Activated naive CD8-positive, alpha-beta T cell treated with anti-CD3 and anti-CD28 coated beads for 36 hours (primary cell): ENCODE measurements at places on chromosomes 2 and 18. TPM values are rescaled to one million over a fixed set of nuclear protein-coding genes. Genes with fewer than 3 reads are reported as not detected.

CCDC68 gene
- total RNA-seq: not detected

DNA sequence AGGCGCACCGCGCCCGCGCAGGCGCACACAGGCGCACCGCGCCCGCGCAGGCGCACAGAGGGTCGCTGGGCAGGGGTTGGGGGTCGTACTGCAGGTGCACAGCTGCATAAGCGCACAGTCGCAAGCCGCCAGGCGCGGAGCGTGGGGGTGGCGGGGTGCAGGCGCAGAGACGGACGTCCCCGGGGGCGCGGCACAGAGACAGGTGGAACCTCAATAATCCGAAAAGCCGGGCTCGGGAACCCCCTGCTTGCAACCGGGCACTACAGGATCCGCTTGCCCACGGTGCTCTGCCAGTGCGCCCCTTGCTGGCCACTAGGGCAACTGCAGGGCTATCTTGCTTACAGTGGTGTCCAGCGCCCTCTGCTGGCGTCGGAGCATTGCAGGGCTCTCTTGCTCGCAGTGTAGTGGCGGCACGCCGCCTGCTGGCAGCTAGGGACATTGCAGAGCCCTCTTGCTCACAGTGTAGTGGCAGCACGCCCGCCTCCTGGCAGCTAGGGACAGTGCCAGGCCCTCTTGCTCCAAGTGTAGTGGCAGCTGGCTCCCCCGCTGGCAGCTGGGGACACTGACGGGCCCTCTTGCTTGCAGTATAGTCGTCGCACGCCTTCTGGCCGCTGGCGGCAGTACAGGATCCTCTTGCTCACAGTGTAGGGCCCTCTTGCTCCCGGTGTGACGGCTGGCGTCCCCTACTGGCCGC lies 34.9 kb downstream of the FAM110C start:
- H3K4me3 ChIP-seq: no peak overlapping the region
- H3K4me1 ChIP-seq: no peaks in the 10 kb centered on the region
- DNase-seq: peak; percentile 69
- peaks cover 32% of the 10 kb centered on the region for H3K27me3 ChIP-seq
- no peak overlapping the region for H3K27ac ChIP-seq

GRCh38 chr2:40886655-40887054 lies 434.8 kb upstream of the SLC8A1 start:
- no peak overlapping the region for H3K4me3 ChIP-seq
- no peaks in the 10 kb centered on the region for H3K27me3 ChIP-seq
- no peaks in the 10 kb centered on the region for H3K4me1 ChIP-seq
- no peak overlapping the region for H3K27ac ChIP-seq
- no peak for DNase-seq

GRCh38 chr2:56680971-56681631 lies 497.3 kb downstream of the CCDC85A start:
- no peak overlapping the region for H3K4me3 ChIP-seq
- H3K27ac ChIP-seq: no peak overlapping the region
- H3K27me3 ChIP-seq: no peaks in the 10 kb centered on the region

- no peak for DNase-seq
- H3K4me1 ChIP-seq: peaks cover 7% of the 10 kb centered on the region
- no peak overlapping the region for H3K4me3 ChIP-seq
- H3K36me3 ChIP-seq: no peaks in the 10 kb centered on the region
- H3K27ac ChIP-seq: no peak overlapping the region
- H3K27me3 ChIP-seq: no peaks in the 10 kb centered on the region
These were observed 99.5 kb upstream of the RNF152 start for GRCh38 chr18:61992285-61992684.

GRCh38 chr2:41966431-41966893 lies 81.4 kb upstream of the PKDCC start:
- DNase-seq: no peak
- H3K27me3 ChIP-seq: peaks cover 3% of the 10 kb centered on the region
- no peaks in the 10 kb centered on the region for H3K4me1 ChIP-seq
- no peaks in the 10 kb centered on the region for H3K36me3 ChIP-seq

GRCh38 chr2:129237966-129238725 lies 741.3 kb upstream of the RAB6C start:
- H3K4me3 ChIP-seq: no peak overlapping the region
- H3K27me3 ChIP-seq: no peaks in the 10 kb centered on the region
- no peaks in the 10 kb centered on the region for H3K4me1 ChIP-seq
- H3K27ac ChIP-seq: no peak overlapping the region

DNA sequence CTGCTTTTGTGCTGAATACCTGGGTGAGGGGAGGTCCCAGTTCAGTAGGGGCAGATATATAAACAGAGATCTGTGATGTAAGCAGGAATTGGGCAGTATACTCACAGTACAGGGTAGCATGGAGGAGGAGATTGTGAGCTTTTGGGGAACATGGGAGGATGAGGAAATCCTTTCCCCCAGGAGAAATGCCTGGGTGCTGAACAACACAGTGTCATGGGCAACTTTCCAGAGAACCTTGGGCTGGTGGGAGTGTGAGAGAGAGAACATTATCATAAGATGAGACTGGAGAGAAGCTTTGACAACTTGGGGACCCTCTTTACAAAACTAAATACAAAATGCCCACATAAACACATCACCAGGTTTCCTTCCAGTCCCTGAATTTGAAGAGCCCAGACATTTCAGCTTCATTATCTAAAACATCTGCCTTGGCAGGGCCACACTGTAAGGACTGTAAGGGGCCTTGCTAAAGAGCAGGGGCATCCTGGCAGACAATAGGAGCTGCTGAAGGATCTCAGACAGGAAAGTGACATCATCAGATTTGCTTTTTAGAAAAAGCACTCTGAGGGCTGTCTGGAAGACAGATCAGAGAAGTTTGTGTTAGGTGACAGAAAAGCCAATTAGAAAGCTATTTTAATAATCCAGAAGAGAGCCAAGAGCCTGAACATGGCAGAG lies 303.1 kb upstream of the FBXO11 start:
- H3K27ac ChIP-seq: no peak overlapping the region
- H3K36me3 ChIP-seq: no peaks in the 10 kb centered on the region
- no peak overlapping the region for H3K4me3 ChIP-seq
- H3K27me3 ChIP-seq: no peaks in the 10 kb centered on the region

PARD3B gene
- 1.1 TPM for total RNA-seq

GRCh38 chr2:145806546-145806945 lies 1286.6 kb upstream of the ZEB2 start:
- no peak for DNase-seq
- H3K27ac ChIP-seq: no peak overlapping the region
- no peaks in the 10 kb centered on the region for H3K36me3 ChIP-seq
- no peak overlapping the region for H3K4me3 ChIP-seq

DNA sequence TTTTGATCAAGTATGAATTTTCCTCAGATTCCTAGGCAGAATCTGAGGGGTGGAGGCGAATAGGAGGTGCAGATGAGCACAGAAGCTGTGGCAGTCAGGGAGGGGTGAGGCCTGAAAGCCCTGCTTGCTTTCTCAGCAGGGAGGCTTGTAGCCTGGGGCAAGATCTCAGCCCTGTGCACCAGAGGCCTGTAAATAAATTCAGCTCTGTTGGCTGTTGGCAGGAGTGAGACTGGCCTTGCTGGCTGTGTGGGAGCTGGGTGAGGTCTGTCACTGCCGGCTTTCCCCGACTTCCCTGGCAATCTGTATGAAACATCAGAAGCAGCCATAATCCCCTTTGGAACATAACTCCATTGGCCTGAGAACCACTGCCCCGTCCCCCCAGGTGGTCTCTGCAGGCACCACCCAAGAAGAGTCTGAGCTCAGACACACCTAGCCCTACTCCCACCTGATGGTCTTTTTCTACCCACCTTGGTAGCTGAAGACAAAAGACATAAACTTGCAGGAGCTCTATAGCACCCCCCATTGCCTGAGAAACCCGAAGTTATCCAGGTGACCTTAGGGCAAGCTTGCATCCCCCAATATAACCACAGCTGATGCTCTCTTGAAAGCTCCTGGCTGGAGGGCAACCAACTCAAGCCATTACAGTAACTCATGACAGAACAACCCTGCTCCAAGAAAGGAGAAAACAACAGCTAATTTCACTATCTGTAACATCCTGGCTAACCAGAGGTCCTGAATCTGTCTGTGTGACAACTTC lies 32.3 kb downstream of the EVA1A start:
- no peaks in the 10 kb centered on the region for H3K36me3 ChIP-seq
- H3K27ac ChIP-seq: no peak overlapping the region
- peaks cover 27% of the 10 kb centered on the region for H3K27me3 ChIP-seq

DNA sequence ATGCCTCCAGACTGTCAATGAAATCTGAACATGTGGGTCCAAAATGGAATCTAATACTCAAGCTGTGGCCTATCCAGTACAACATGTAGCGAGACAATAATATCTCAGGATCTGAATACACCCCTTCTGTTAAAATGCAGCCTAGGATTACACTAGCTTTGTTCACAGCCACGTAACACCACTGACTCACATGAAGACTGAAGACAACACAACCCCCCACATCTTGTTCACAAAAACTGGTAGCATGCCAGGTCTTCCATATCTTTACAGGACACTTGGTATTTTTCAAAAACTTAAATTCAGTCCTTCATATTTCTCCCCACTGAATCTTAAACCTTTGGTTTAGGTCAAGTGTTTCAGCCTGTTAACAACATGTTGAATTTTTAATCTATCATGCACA lies 84.2 kb downstream of the SLC8A1 start:
- H3K27me3 ChIP-seq: no peaks in the 10 kb centered on the region
- no peak overlapping the region for H3K27ac ChIP-seq
- H3K4me1 ChIP-seq: peaks cover 8% of the 10 kb centered on the region
- no peak overlapping the region for H3K4me3 ChIP-seq
- no peaks in the 10 kb centered on the region for H3K36me3 ChIP-seq
- no peak for DNase-seq

DNA sequence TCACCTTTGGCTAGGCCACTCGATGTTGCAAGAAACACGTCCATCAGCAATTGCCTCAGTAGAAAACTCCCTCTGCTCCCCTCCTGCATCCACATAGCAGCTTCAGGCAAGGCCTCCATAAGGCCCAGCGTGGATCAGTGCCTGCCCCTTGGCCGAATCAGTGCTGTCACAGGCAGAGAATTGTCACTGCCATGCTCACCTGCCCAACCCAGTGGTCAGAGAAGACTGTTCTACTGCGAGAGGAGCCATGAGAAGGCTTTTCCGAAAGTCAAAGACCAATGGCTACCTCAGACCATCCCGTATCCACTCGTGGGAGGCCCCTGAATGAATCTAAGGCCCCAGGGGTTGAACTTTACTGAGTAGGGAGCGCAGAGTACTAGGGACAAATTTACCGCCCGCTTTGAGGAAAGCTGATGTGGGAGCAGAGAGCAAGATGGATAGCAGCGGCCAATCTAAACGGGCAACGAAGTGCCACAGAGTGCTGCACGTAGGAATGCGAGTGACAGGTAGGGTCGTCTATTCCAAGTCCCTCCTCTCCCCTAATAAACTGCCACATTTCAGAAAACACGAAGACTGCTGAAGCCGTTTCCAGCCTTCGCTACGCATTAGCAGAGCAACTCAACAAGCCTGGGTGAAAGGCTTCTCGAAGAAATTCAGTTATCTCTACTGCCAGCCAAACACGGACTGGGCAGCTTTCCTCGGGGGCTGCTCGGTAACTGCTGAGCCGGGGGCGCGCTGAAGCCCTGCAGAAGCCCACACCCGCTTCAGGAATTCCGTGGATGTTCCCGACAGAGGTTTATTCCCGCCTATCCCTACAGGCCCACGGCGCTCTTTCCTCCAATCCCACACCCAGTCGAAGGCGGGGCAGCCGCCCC lies 968 bp upstream of the RALBP1 start:
- no peak for DNase-seq
- H3K27me3 ChIP-seq: no peaks in the 10 kb centered on the region
- peak overlapping the region; percentile 92 for H3K27ac ChIP-seq
- H3K4me1 ChIP-seq: peaks cover 19% of the 10 kb centered on the region

ALK gene
- not detected for total RNA-seq

SESTD1 gene
- total RNA-seq: 5.7 TPM

- no peak overlapping the region for H3K27ac ChIP-seq
- H3K36me3 ChIP-seq: peaks cover 19% of the 10 kb centered on the region
- peaks cover 47% of the 10 kb centered on the region for H3K4me1 ChIP-seq
- DNase-seq: no peak
- no peaks in the 10 kb centered on the region for H3K27me3 ChIP-seq
- H3K4me3 ChIP-seq: no peak overlapping the region
These were observed 166.7 kb downstream of the MCFD2 start for GRCh38 chr2:46748735-46749531.

SERPINB3 gene
- not detected for total RNA-seq

RFX8 gene
- not detected for total RNA-seq

DNA sequence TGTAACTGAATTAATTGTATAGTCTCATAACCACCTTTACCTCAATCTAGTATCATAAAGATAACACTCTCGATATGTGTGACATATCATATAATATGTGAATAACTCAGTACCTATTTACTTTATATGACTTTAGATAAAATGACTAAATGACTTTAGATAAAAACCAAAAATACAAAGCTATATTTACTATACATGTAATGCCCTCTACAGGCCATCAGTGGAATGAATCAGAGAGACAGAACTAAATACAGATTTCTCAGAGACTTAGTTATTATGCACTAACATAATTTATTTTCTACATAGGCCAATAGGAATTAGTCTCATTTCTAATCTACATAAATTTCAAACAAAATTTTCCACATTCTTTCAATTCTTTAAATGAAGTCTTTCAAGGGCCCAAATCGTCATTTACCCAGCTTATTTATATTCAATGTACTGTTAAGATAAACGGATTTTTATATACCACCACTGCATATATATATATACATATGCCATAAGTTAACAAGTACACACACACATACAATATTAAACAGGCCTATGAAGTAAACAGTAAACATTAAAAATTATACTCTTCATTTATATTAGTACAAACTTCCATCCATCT lies 219.9 kb downstream of the EXOC6B start:
- no peak for DNase-seq
- no peak overlapping the region for H3K27ac ChIP-seq
- no peak overlapping the region for H3K4me3 ChIP-seq
- H3K27me3 ChIP-seq: no peaks in the 10 kb centered on the region
- H3K36me3 ChIP-seq: peaks cover 7% of the 10 kb centered on the region
- H3K4me1 ChIP-seq: peaks cover 18% of the 10 kb centered on the region

DNA sequence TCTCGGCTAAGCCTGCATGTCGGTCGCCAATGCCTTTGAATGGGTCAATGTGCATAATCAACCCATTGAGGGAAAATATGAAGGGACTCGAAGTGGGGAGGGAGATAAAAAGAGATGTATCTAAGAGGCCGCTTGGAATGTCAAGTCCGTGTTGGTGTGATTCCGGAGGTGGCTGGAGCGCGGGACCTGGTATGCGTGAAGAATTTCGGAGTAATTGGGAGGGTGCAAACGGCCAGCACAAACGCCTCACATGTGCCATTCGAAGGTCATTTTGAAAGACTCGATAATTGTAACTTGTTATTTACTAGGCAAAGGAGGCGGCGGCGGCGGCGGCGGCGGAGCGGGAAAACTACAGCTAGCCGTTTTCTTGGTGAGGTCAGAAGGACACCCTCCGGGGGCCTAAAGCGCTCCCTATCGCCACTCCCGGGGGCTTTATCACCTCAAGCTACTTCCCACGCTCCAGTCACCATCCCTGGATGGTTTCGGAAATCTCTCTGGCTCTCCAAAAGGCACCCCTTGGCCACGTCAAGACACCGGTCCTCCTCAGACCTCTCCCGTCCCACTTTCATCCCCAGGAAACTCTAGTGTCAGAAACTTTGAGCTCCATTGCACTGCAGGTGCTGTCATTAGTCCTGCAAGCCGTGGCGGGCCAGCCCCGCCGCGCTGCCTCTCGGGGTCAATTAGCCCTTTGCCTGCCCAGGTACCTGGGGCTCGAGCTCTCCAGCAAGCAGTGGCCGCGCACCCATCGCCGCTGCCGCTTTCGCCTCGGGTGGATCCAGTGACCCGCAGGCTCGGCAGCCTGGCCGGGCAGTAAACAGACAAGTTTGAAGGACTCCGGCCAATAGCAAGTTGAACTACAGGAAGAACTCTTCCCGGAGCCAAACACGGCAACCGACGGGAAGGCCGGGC lies 1.5 kb downstream of the ERBB4 start:
- peak overlapping the region; percentile 37 for H3K4me3 ChIP-seq
- DNase-seq: no peak
- H3K27me3 ChIP-seq: peaks cover 64% of the 10 kb centered on the region
